ENCODE measurements at places on chromosomes 16 and 17.

GRCh38 chr17:34411646-34412421 is 48.8 kb upstream of the CCL1 start:
- DNase-seq: no peak

GRCh38 chr16:4288148-4288921 is 15.5 kb upstream of the TFAP4 start:
- DNase-seq: peak; percentile 57

DNA sequence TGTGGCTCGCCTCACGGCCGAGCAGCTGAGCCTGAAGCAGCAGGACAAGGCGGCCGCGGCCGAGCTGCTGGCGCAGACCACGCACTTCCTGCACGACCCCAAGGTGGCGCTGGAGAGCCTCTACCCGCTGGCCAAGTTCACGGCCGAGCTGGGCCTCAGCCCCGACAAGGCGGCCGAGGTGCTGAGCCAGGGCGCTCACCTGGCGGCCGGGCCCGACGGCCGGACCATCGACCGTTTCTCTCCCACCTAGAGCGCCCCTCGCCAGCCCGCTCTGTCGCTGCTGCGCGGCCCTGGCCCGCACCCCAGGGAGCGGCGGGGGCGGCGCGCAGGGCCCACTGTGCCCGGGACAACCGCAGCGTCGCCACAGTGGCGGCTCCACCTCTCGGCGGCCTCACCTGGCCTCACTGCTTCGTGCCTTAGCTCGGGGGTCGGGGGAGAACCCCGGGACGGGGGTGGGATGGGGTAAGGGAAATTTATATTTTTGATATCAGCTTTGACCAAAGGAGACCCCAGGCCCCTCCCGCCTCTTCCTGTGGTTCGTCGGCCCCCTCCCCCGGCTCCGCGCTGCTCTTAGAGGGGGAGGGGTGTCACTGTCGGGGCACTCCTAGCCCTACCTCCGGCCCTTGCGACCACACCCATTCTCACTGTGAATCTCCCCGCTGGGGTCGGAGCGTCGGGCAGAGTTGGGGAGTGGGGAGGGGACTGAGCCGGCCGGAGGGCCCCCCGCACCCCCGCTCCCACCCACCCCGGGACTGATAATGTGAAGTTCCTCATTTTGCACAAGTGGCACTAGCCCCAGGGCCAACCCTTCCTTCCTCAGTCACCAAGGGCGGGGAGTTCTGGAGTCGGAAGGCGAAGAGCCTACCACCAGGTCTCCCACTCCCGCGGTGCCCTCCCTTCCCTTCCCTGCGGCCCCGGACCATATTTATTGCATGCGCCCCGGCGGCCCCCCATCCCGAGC is 4.0 kb downstream of the HIC1 start:
- DNase-seq: peak; percentile 89

DNA sequence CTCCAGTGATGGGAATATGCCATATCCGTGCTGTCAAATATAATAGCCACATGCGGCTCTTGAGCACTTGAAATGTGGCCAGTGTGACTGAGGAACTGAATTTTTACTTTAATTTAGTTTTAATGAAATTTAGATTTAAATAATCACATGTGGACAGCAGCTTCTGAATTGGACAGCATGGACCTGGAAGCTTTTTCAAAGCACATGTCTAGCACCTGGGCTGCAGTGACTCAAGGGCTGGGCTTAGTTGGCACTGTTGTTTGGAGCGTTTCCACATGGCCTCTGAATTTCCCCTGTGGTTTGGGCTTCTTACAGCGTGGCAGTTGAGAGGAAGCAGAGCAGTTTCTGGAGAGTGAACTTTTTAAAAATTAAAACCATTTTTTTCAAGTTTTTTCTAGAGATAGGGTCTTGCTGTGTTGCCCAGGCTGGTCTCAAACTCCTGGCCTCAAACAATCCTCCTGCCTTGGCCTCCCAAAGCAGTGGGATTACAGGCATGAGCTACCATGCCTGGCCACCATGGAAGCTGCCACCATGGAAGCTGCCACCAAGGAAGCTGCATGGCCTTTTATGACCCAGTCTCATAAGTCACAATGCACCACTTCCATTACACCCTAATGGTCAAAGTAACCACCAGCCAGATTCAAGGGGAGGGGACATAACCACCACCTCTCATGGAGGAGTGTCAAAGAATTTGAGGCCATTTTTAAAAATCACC is 6.7 kb upstream of the TOB1 start:
- peak; percentile 67 for DNase-seq

DNA sequence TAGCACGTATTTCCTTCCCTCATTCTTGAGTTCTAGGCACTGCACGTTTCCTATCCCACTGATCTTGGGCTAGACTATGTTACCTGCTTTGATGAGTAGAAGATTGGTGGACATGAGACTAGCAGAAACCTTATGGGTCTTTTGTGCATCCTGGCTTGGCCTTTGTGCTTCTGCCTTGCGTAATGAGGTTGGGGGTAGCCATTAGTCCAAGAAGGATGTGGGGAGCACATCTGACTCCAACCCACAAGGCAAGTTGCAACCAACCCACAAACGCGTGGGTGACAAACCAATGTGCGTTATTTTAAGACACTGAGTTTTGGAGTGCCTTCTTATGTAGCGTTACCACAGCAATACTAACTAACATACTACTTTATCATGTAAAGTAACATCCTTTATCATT is 180.4 kb upstream of the IRX5 start:
- no peak for DNase-seq

- peak; percentile 33 for DNase-seq
Observed at GRCh38 chr17:69143151-69143550, 1.5 kb upstream of the ABCA6 start.

- no peak for DNase-seq
Observed at GRCh38 chr17:72726936-72727335, 365.6 kb downstream of the SLC39A11 start.

- no peak for DNase-seq
Observed at GRCh38 chr16:79893445-79893844, 292.9 kb upstream of the MAF start.

DNA sequence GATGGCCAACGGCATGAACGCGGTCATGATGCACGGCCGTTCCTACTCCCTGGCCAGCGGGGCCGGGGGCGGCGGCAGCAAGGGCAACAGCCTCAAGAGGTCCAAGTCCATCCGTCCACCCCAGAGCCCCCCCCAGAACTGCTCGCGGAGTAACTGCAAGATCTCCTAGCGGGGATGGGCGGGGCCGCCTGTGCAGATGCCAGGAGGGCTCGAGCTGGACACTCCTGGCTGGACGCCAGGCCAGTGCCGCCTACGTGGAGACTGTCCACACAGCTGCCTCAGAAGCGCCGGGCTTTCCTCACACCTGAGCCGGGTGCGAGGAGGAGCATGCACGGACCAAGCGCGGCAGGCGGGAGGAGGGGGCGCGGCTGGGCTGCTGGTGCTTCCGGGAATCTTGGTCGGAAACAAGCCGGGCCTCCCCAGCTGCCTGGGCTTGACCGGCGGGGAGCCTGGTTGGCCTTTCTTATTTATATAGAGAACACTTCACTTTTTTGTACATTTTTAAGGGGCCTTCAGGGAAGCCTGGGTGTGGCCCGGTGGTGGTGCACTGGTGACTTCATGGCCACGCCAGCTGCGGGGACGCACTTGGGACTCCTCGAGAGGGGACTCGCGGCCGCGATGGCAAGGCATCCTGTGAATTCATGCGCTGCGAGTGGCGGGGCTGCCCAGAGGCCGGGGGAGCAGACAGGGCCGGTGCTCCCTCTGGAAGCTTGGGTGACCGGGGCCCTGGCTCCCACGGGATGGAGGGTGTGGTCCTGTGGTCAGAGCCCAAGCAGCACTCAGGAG is 3.1 kb upstream of the WFIKKN1 start:
- DNase-seq: peak; percentile 42

All from cardiac fibroblast (primary cell).